ENCODE measurements at places on chromosomes 7 and 10. TPM values are rescaled to one million over a fixed set of nuclear protein-coding genes. Genes with fewer than 3 reads are reported as not detected.

- H3K27ac ChIP-seq, result peak overlapping the region; percentile 80
- peaks cover 7% of the 10 kb centered on the region for H3K27me3 ChIP-seq
These were observed 35.8 kb downstream of the RASGEF1A start for GRCh38 chr10:43230909-43231522.

GRCh38 chr10:93796167-93796566, 38.4 kb downstream of the LGI1 start:
- H3K27me3 ChIP-seq, result peaks cover 10% of the 10 kb centered on the region
- H3K4me1 ChIP-seq, result no peaks in the 10 kb centered on the region
- no peak overlapping the region for H3K27ac ChIP-seq
- H3K4me3 ChIP-seq, result no peak overlapping the region
- H3K36me3 ChIP-seq, result no peaks in the 10 kb centered on the region

DNA sequence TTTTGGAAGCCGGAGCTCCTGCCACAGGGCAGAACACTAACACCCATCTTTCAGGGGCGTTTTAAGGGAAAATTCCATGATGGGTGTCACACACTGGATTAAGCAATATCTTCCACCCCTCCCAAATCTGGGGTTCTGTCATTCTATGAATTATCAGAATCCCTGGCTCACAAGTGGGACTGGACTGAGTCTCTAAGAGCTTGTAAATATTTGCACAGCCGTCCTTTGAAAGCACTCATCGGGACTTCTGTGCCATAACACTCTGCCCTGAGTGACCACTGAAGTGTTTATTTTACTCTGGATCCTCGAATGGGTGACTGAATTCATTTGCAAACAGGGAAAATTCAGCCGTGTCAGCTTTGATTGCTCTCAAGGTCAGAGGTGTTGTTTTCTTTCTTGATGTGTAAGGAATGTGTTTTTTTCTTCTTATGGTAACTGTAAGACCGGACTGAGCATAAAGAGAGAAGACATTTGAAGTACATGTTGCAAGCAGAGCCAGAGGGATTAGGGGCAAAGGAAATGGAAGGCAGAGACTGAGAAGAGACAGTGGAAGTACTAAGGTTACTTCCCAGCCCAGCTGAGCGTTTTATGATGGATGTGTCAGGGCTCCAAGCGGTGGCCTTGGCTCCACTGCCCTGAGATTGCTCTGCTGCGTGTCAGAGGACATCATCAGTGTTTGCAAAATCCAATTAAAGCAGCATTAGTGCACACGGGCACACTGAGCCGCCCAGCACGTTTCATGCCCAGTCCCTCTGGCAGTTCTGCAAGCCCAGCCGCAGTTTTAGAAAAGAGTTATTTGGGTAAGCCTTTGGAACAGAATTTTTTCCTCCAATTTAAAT, 17.7 kb upstream of the GTPBP4 start:
- no peak for DNase-seq
- peaks cover 23% of the 10 kb centered on the region for H3K27me3 ChIP-seq
- no peaks in the 10 kb centered on the region for H3K36me3 ChIP-seq
- H3K4me3 ChIP-seq, result no peak overlapping the region
- H3K27ac ChIP-seq, result no peak overlapping the region

DNA sequence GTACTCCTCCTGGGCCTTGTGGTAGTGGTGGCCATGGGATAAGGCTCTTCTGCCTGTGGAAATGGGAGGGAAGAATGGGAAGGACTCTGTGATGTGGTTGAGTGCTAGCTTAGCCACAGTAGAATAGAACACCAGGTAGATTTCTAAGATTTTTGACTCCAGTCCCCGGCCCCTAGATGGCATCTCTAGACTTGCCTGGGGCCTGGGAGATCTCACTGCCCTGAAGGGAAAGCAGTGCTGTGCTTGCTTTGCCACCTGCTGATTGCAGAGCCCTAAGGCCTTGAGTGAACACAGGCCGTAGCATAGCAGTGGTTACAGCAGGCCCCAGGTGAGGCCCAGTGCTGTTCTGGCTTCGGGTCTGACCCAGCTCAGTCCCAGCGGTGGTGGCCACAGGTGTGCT, 252.0 kb downstream of the TCF7L2 start:
- H3K4me1 ChIP-seq, result no peaks in the 10 kb centered on the region
- peaks cover 18% of the 10 kb centered on the region for H3K27me3 ChIP-seq
- H3K27ac ChIP-seq, result no peak overlapping the region
- H3K36me3 ChIP-seq, result no peaks in the 10 kb centered on the region
- no peak for DNase-seq

The RADIL gene
- total RNA-seq, result not detected

- H3K27me3 ChIP-seq, result peaks cover 27% of the 10 kb centered on the region
- H3K4me3 ChIP-seq, result no peak overlapping the region
- H3K4me1 ChIP-seq, result peaks cover 4% of the 10 kb centered on the region
These were observed 39.7 kb upstream of the MKRN1 start for GRCh38 chr7:140519007-140519399.

- DNase-seq, result no peak
- no peaks in the 10 kb centered on the region for H3K27me3 ChIP-seq
- H3K4me3 ChIP-seq, result no peak overlapping the region
- H3K4me1 ChIP-seq, result no peaks in the 10 kb centered on the region
- H3K36me3 ChIP-seq, result no peaks in the 10 kb centered on the region
These were observed 368.9 kb downstream of the SORCS1 start for GRCh38 chr10:106795619-106796018.

DNA sequence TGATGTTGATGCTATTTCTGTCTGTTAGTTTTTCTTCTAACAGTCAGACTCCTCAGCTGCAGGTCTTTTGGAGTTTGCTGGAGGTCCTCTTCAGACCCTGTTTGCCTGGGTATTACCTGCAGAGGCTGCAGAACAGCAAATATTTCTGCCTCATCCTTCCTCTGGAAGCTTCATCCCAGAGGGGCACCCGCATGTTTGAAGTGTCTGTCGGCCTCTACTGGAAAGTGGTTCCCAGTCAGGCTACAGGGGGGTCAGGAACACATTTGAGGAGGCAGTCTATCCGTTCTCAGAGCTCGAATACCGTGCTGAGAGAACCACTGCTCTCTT, 13.3 kb upstream of the CYP3A5 start:
- no peak overlapping the region for H3K4me3 ChIP-seq
- no peak overlapping the region for H3K27ac ChIP-seq
- no peaks in the 10 kb centered on the region for H3K36me3 ChIP-seq
- H3K27me3 ChIP-seq, result peaks cover 7% of the 10 kb centered on the region

- peaks cover 7% of the 10 kb centered on the region for H3K36me3 ChIP-seq
- no peaks in the 10 kb centered on the region for H3K4me1 ChIP-seq
- peaks cover 80% of the 10 kb centered on the region for H3K27me3 ChIP-seq
These were observed 2.4 kb downstream of the FEZF1 start for GRCh38 chr7:122301858-122302760.

The RAB19 gene
- 5.0 TPM for total RNA-seq

DNA sequence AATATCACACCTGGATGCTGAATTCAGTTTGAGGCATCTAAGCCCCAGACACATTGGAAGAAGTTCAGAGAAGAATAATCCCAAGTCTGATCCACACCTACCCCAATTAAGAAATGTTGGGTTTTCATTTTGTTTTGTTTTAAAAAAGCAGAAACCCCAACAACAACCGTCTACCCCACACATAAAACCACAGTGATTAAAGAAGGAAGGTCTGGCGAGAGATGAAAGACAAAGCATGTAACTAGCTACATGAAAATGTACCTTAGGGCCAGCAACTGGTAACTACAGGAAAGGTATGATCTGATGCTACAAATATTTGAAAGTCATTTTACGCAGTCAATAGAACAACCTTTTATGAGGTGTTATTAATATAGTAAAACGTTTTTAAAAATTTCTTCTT, 1112.3 kb downstream of the GATA3 start:
- no peak overlapping the region for H3K4me3 ChIP-seq
- no peak overlapping the region for H3K27ac ChIP-seq
- peaks cover 5% of the 10 kb centered on the region for H3K27me3 ChIP-seq
- no peaks in the 10 kb centered on the region for H3K36me3 ChIP-seq
- peaks cover 5% of the 10 kb centered on the region for H3K4me1 ChIP-seq
- no peak for DNase-seq

DNA sequence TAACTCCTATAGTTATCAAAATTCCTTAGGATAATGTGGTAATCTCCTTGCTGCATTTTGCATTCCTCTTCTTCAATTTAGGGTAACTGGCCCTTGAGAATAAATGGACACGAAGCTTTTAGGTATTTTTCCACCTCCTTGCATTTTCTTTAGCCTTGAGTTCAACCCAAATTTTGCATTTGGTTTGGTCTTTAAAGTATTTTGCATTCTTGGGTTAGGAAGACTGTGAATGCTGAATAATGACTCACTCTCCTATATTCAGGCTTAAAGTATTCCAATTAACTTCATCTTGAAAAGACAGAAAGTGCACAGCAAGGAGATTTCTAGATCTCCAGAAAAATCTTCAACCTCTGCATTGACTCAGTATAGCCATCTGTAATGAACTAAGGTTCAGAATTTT, 47.3 kb downstream of the TFPI2 start:
- DNase-seq, result no peak
- no peak overlapping the region for H3K4me3 ChIP-seq
- no peak overlapping the region for H3K27ac ChIP-seq
- no peaks in the 10 kb centered on the region for H3K36me3 ChIP-seq

DNA sequence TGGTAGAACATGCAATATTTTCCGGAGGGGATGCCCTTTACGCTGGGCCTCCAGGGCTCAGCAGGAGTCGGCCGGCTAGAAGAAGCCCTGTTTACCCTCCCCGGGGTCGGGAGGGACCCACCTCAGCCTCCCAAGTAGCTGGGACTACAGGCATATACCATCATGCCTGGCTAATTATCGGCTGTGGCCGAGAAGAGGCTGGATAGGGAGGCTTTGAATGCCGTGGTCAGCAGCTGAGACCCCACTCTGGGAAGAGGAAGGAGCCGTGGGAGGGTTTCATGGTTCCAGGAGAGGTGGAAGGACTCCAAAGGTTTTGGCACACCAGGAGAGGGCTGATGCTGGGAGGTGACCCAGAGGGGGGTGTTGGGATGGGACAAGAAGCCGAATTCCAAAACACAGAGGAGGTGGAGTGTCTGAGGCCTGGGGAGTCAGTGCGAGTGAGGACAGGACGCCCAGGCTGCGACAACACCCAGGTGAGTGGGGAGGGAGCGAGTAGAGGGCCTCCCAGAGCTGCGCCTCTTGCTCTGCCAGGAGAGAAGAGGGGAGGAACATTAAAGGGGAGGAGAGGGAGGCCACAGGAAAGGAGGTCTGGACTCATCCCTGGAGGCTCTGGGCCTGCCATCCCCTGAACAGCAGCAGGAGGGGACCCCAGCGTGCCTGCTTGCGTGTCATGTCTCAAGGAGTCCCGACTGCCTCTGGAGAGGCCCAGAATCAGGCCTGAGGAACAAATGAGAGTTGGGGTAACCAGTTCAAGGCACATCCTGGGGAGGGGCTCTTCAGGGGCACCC, 19.6 kb downstream of the GRID2IP start:
- peaks cover 25% of the 10 kb centered on the region for H3K4me1 ChIP-seq
- H3K4me3 ChIP-seq, result peak overlapping the region; percentile 70
- no peak for DNase-seq
- no peaks in the 10 kb centered on the region for H3K36me3 ChIP-seq
- H3K27me3 ChIP-seq, result peaks cover 46% of the 10 kb centered on the region

- peaks cover 2% of the 10 kb centered on the region for H3K27me3 ChIP-seq
- no peaks in the 10 kb centered on the region for H3K4me1 ChIP-seq
- DNase-seq, result no peak
- no peak overlapping the region for H3K27ac ChIP-seq
These were observed 37.5 kb downstream of the PDK4 start for GRCh38 chr7:95558864-95559263.

DNA sequence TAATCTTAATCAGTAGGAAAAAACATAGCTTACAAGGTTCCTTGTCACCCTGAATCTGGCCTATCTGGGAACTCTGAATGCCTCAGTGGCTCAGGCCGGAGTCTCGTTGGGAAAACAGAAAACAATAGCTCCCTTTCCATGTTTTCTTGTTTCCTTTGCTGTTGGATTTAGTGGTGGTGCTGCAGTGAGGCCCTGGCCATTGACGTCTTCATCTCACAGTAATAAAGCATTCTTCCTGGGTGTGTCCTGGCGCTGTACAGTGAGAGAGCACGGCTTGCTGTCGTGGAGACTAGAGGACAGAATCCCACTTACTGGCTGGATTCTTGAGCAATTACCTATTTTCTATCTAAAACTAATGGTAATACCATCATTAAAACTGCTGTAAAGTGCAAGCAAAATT, 1.3 kb upstream of the SPOCK2 start:
- H3K36me3 ChIP-seq, result peaks cover 21% of the 10 kb centered on the region
- no peak for DNase-seq
- H3K27ac ChIP-seq, result peak overlapping the region; percentile 82
- H3K27me3 ChIP-seq, result no peaks in the 10 kb centered on the region

The CPXM2 gene
- not detected for total RNA-seq

The CALML3 gene
- not detected for total RNA-seq

The PITX3 gene
- total RNA-seq, result not detected

- H3K4me3 ChIP-seq, result no peak overlapping the region
- no peaks in the 10 kb centered on the region for H3K4me1 ChIP-seq
- no peaks in the 10 kb centered on the region for H3K27me3 ChIP-seq
- H3K36me3 ChIP-seq, result no peaks in the 10 kb centered on the region
These were observed 92.9 kb upstream of the LRRTM3 start for GRCh38 chr10:66832781-66833422.

The ANKRD16 gene
- total RNA-seq, result 4.6 TPM

DNA sequence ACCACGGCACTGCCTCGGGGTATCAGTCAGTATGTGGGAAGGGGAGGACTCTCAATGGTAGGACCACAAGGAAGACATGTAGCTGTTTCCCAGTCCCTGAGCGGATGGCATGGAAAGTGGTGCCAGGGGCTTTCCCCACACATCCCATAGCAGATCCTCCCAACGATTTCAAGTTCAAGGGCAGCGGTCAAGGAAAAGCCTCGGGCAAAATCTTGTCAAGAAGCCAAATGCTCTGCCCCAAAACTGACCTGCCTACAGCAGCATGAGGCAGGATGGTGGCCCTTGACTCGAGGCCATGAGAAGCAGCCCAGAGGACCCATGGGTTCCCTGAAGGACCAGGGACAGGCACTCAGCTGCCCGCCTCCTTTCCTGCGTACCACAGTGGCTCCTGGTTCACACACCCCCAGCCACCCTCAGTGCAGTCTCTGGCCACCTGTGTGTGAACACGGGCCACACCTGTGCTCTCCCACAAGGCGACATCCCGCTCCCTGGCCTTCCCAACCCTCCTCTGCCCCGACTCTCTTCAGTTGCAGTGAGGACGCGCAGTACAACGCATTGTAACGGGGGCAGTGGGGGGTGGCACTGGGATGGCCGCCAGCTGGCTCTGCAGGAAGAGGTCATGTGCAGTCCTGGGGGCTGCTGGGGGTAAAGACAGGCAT, 43.6 kb downstream of the CTBP2 start:
- DNase-seq, result no peak
- H3K4me3 ChIP-seq, result no peak overlapping the region
- no peaks in the 10 kb centered on the region for H3K4me1 ChIP-seq
- H3K27me3 ChIP-seq, result peaks cover 3% of the 10 kb centered on the region
- no peaks in the 10 kb centered on the region for H3K36me3 ChIP-seq
- no peak overlapping the region for H3K27ac ChIP-seq

The SPDYE8 gene
- total RNA-seq, result not detected
